ENCODE measurements at places on chromosomes 4 and X. TPM values are rescaled to one million over a fixed set of nuclear protein-coding genes. Genes with fewer than 3 reads are reported as not detected.

The ERAS gene
- not detected for total RNA-seq

The TRAPPC2 gene
- total RNA-seq, result 15.2 TPM

The SERTM2 gene
- total RNA-seq, result not detected

The VGLL1 gene
- total RNA-seq, result not detected

The ZNF157 gene
- 0.25 TPM for total RNA-seq

The AGTR2 gene
- total RNA-seq, result not detected

The ASMTL gene
- 41.8 TPM for total RNA-seq

DNA sequence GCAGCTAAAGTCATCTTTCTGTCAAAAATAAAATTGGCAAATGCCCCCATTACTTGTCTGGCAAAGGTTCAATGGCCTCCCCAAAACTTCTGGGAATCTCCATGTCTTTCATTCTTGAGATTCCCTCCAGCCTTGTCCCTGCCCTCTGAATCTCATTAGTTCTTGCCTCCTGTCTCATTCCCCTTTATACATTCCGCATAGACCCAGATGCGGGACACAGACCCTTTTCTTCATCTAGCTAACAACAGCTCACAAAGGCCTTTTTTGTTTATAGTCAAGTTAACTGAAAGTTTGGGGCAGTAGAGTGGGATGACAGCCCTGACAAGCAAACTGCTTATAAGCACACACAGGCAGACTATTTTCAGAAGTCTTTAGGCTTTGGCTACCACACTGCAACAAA lies 306.1 kb upstream of the FAM241A start:
- no peak for DNase-seq
- H3K36me3 ChIP-seq, result no peaks in the 10 kb centered on the region

DNA sequence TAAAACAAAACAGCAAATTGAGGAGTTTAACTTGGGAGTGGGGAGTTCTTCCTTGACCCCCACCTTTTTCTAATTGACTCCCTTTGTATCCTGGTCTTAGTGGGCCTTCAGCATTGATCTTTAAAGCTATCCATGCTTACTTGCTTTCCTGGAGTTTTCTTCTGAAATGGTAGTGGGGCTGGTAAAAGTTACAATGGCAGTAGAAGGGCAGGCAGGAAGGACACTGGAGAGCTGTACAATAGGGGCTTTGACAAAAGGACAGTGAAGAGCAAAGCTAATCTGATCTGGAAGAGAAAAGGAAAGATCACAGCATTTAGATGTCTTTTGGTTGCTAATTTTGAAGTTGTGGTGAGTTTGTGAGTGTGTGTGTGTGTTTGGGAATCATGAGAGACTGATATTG lies 111.5 kb downstream of the MID1 start:
- H3K27ac ChIP-seq, result no peak overlapping the region
- DNase-seq, result no peak
- no peak overlapping the region for H3K4me3 ChIP-seq
- no peaks in the 10 kb centered on the region for H3K27me3 ChIP-seq

GRCh38 chr4:37988670-37989069 lies 28.5 kb downstream of the PTTG2 start:
- H3K4me1 ChIP-seq, result peaks cover 8% of the 10 kb centered on the region
- peaks cover 10% of the 10 kb centered on the region for H3K36me3 ChIP-seq
- no peak overlapping the region for H3K27ac ChIP-seq
- no peak overlapping the region for H3K4me3 ChIP-seq
- no peaks in the 10 kb centered on the region for H3K27me3 ChIP-seq

DNA sequence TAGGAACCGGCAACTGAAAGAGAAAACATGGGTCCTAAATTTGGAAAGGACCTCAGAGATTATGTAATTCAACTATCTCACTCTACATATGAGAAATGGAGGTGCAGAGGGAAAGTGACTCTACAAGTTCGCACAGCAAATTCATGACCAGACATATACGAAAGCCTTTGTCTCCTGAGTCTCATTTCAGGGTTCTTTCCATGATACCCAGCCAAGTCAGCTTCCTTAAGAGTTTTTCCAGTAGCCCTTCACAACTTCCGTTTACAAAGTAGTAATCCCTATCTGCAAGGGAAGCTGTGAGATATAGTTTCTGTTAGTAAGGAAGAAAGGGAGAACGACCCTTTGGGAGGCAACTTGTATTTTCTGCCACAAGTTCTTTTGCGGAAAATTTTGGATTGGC lies 110.6 kb downstream of the TEX13A start:
- H3K27ac ChIP-seq, result no peak overlapping the region
- no peaks in the 10 kb centered on the region for H3K36me3 ChIP-seq
- no peaks in the 10 kb centered on the region for H3K4me1 ChIP-seq
- no peaks in the 10 kb centered on the region for H3K27me3 ChIP-seq

GRCh38 chr4:24243641-24244040 lies 340.7 kb downstream of the DHX15 start:
- no peaks in the 10 kb centered on the region for H3K36me3 ChIP-seq
- DNase-seq, result no peak
- no peaks in the 10 kb centered on the region for H3K4me1 ChIP-seq
- no peaks in the 10 kb centered on the region for H3K27me3 ChIP-seq
- no peak overlapping the region for H3K4me3 ChIP-seq

DNA sequence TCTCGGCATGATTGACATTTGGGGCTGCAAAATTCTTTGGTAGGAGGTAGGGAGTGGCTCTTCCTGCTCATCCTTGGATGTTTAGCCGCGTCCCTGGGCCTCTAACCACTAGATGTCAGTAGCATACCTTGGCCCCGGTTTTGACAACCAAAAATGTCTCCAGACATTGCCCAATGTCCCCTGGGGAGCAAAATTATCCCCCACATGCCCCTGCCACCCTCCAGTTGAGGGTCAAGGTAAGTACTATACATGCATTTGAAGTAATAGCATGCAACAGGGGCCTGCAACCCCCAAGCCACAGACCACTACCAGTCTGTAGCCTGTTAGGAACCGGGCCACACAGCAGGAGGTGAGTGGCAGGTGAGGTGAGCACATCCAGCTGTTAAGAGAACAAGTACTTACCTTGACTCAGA lies 17.6 kb upstream of the KIAA1210 start:
- no peak overlapping the region for H3K27ac ChIP-seq
- no peak for DNase-seq
- H3K36me3 ChIP-seq, result no peaks in the 10 kb centered on the region
- H3K27me3 ChIP-seq, result peaks cover 2% of the 10 kb centered on the region
- no peak overlapping the region for H3K4me3 ChIP-seq

- H3K36me3 ChIP-seq, result peaks cover 90% of the 10 kb centered on the region
- H3K27ac ChIP-seq, result no peak overlapping the region
- H3K4me1 ChIP-seq, result peaks cover 24% of the 10 kb centered on the region
- no peak overlapping the region for H3K4me3 ChIP-seq
- H3K27me3 ChIP-seq, result no peaks in the 10 kb centered on the region
- DNase-seq, result no peak
Observed at GRCh38 chr4:184400891-184401290, 73.5 kb downstream of the IRF2 start.

- DNase-seq, result no peak
- H3K36me3 ChIP-seq, result no peaks in the 10 kb centered on the region
- H3K4me1 ChIP-seq, result no peaks in the 10 kb centered on the region
- no peaks in the 10 kb centered on the region for H3K27me3 ChIP-seq
- no peak overlapping the region for H3K27ac ChIP-seq
- no peak overlapping the region for H3K4me3 ChIP-seq
Observed at GRCh38 chr4:117773064-117773936, 261.0 kb upstream of the NDST3 start.

DNA sequence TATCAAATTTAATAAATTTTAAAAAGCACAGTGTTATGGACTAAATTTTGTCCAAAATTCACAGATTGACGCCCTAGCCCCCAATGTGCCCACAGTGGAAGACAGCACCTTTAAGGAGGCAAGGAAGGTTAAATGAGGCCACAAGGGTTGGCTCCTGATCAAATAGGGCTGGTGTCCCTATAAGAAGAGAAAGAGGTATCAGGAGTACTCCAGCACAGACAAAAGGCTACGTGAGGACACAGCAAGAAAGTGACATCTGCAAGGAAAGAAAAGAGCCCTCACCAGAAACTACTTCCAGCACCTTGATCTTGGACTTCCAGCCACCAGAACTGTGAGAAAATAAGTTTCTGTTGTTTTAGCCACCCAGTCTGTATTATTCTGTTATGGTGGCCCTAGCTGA lies 48.8 kb downstream of the FAM13A start:
- H3K4me3 ChIP-seq, result no peak overlapping the region
- H3K27ac ChIP-seq, result no peak overlapping the region
- no peak for DNase-seq
- no peaks in the 10 kb centered on the region for H3K4me1 ChIP-seq
- H3K27me3 ChIP-seq, result peaks cover 2% of the 10 kb centered on the region

DNA sequence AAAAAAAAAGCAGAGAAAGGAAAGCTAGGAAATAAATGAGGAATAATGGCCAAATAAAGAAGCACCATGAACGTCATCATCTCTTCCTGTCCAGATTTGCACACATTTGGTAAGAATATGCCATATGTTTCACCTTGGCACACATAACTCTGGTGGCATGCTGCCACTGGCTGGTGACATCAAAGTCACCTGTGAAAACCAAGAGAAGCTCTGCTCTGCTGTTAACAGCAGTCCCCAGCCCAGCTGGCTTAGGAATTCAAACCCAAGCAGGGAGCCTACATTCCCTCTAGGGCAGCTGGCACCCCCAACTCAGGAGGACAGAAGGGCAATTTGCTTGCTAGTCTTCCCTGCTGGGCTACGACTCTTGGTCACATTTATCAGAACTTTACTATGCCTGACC lies 77.6 kb downstream of the RASL11B start:
- H3K27ac ChIP-seq, result no peak overlapping the region
- no peaks in the 10 kb centered on the region for H3K27me3 ChIP-seq
- no peak for DNase-seq
- no peaks in the 10 kb centered on the region for H3K4me1 ChIP-seq

- H3K27me3 ChIP-seq, result no peaks in the 10 kb centered on the region
- H3K4me1 ChIP-seq, result peaks cover 11% of the 10 kb centered on the region
- no peak for DNase-seq
- H3K27ac ChIP-seq, result no peak overlapping the region
Observed at GRCh38 chr4:112270640-112271421, 14.9 kb downstream of the TIFA start.

GRCh38 chrX:2708592-2709188 lies 17.6 kb downstream of the CD99 start:
- no peak for DNase-seq
- H3K27ac ChIP-seq, result peak overlapping the region; percentile 98
- peaks cover 42% of the 10 kb centered on the region for H3K36me3 ChIP-seq
- H3K4me1 ChIP-seq, result peaks cover 68% of the 10 kb centered on the region

- no peak for DNase-seq
- no peak overlapping the region for H3K4me3 ChIP-seq
- H3K27me3 ChIP-seq, result peaks cover 6% of the 10 kb centered on the region
- no peaks in the 10 kb centered on the region for H3K36me3 ChIP-seq
- no peaks in the 10 kb centered on the region for H3K4me1 ChIP-seq
Observed at GRCh38 chr4:159150821-159151390, 48.0 kb downstream of the RAPGEF2 start.

DNA sequence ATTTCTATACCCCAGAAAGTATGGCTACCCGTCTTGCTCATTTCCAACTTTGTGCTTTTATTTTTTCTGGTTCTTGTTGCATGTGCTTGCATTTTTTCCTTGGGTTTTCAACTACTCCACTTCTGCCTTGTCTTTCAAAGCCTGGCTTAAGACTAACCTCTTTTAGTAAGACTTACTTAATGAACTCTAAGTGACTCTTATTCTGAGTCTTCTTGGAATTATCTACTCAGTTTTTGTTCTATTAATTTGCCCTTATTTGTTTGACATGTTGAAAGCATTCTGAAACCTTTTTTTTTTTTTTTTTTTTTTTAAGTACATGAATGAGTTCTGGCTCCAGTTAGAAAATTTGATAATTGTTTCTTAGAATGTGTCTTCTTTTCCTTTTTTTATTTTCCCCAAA lies 74.8 kb downstream of the SLIT2 start:
- DNase-seq, result no peak
- H3K4me1 ChIP-seq, result no peaks in the 10 kb centered on the region
- H3K27me3 ChIP-seq, result no peaks in the 10 kb centered on the region
- no peaks in the 10 kb centered on the region for H3K36me3 ChIP-seq
- H3K27ac ChIP-seq, result no peak overlapping the region

DNA sequence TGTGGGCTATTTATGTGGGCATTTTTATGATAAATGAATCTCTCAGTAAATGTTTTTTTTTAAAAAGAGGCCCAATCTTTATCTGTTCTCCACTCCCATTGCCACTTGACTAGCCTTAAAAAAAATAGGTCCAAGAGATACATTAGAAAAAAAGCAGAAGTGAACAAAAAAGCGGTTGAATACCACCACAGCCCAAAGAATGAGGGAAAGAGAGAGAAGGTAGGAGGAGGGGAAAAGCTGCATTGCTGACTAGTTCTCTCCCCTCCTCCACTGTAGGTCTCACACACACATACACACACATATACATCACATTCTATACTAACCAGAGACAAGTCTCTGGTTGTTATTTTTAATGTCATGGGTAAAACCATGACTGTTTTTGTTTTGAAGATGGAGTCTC lies 95.8 kb upstream of the IL13RA1 start:
- H3K36me3 ChIP-seq, result peaks cover 44% of the 10 kb centered on the region
- DNase-seq, result no peak
- no peaks in the 10 kb centered on the region for H3K4me1 ChIP-seq
- H3K4me3 ChIP-seq, result no peak overlapping the region

DNA sequence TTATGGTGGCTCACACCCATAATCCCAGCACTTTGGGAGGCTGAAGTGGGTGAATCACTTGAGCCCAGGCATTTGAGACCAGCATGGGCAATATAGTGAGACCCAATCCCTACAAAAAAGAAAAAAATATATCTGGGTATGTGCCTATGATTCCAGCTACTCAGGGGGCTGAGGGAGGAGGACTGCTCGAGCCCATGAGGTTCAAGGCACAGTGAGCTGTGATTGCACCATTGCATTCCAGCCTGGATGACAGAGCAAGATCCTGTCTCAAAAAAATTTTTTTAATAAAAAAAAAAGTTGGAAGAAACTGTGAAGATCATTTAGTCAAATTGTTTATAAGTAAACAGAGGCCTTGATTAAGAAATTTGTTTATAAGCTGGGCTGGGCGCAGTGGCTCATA lies 39.7 kb downstream of the KLHL8 start:
- H3K27ac ChIP-seq, result no peak overlapping the region
- H3K36me3 ChIP-seq, result no peaks in the 10 kb centered on the region
- no peaks in the 10 kb centered on the region for H3K4me1 ChIP-seq
- H3K27me3 ChIP-seq, result no peaks in the 10 kb centered on the region
- no peak overlapping the region for H3K4me3 ChIP-seq

- H3K4me3 ChIP-seq, result no peak overlapping the region
- H3K4me1 ChIP-seq, result no peaks in the 10 kb centered on the region
- H3K27ac ChIP-seq, result no peak overlapping the region
- DNase-seq, result no peak
- no peaks in the 10 kb centered on the region for H3K36me3 ChIP-seq
Observed at GRCh38 chr4:173909294-173909693, 374.2 kb downstream of the FBXO8 start.

- H3K4me1 ChIP-seq, result no peaks in the 10 kb centered on the region
- no peak for DNase-seq
- no peaks in the 10 kb centered on the region for H3K36me3 ChIP-seq
- H3K27me3 ChIP-seq, result peaks cover 5% of the 10 kb centered on the region
- H3K27ac ChIP-seq, result no peak overlapping the region
Observed at GRCh38 chr4:107793996-107794395, 30.7 kb upstream of the SGMS2 start.
